ENCODE measurements at places on chromosomes 1 and 21.

GRCh38 chr1:58576727-58577653, at the start of gene TACSTD2:
TSS of gene TACSTD2 (minus strand) at chr1:58577252. CDS start at chr1:58577156, 96 bp downstream.
- no peak for DNase-seq

DNA sequence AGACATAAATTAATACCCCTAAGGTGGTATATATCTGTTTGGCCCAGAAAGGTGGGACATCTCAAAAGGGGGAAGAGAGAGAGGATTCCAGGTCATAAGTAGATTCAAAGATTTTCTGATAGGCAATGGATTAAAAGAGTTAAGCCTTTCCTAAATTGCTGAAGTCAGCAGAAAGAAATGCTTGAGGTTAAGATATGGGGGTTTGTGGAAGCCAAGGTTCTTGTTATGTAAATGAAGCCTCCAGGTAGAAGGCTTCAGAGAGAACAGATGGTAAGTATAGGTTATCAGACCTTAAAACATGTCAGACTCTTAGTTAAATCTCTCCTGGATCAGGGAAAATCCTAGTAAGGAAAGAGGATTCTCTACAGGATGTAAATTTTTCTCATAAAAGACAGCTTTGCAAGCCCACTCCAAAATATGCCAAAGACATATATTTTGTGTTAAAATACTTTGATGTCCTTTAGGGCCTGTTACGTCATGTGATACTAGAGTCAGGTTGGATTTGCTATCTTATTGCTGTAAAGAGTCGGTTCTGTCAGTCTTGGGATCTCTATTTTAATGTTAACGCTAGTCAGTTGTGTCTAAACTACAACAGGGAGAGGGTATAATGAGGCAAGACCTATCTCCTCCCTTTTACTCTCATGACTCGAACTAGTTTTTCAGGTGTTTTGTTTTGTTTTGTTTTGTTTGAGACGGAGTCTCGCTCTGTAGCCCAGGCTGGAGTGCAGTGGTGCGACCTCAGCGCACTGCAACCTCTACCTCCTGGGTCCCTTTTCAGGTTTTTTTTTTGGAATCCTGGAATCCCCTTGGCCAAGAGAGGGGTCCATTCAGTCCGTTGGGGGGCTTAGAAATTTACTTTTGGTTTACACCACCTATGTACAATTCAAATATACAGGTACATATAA, 30.6 kb downstream of the RGS2 start:
- DNase-seq = no peak

DNA sequence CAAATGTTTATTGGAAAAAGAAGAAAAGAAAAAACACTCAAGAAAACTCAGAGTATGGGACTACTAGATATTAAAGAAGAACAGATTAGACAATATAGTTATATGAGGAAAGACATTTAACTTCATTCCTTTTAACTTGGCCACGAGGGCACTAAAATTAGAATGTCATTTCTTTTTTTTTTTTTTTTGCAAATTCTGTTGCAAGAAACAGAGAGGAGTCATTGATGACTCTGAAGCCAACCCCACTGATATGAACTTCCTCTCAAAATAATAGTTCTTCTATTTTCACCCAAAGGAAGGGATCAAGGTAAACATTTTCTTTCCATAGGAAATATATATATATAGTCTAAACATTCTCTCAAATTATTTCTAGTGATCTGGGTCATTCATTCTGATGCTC, 24.6 kb upstream of the PEX19 start:
- no peak for DNase-seq

DNA sequence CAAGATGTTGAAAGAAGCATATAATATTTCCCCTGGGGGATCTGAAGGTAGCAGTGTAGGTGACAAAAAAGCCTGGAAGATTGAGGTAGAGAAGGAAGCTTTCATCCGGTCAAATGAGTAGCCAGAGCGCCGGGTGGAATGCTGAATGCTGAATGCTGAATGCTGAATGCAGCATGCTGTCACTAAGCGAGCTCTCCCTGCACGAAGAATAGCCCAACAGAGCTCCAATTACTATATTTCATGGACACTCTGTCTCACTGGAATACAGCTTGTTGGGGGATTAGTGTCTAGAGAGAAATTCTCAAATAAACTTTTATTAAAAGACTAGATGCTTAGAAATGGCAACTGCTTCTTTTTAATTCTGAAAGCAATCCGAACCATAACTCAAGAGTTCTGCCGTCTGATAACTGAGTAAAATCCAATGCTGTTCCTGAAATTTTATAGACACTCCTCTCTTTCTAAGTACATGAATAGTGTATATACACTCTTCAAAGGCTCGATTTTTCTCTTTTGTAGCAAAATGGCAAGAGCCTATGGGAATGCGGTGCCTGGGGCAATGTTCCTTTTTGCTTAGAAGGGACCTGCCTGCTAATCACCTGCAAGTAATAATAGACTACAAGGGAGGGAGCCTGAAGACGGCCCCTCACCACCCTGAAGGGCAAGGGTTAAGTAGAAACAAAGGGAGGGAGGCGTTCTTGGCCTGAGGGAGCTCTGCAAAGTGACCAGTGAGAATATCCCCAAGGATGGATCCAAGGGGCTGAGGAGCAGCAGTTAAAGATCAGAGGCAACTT, 203.7 kb upstream of the ESRRG start:
- DNase-seq = no peak

- DNase-seq = no peak
Measured at GRCh38 chr1:211424018-211424417, 67.9 kb downstream of the RD3 start.

DNA sequence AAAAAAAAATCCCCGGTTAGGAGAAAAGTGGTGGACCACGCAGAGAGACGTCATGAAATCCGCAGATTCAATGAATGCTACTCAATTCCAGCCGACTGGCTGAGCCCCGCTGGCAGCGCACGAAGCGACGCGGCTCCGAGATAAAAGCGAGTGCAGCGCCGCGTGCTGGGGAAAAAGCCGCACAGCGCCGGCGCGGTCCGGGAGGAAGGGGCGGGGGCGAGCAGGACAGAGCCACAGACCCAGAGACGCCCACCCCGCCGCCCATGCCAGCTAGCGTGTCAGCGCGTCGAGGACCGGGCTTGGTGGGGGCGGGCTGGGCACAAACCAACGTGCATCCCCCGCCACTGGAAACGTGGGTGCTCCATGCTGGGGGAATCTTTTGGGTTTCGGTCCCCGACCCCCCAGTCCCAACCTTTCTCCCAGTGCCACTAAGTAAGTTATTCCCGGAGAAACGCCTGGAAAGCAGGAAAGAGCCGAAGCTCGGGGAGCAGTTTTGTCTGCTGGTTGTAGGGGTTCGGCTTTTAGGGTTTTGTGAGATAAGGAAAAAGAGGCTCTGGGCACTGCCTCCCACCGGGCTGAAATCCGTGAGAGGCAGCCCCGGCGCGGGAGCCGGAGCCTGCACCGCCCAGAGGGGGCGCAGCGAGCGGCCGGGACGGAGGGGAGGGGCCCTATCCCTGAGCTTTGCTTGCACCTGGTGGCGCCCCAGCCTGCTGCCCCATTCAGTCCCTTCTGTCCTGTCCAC, at the start of gene KCNJ6:
TSS of gene KCNJ6 (minus strand) at position 148 of the 742 bp plus-strand sequence. CDS start 75,775 bp downstream, outside the sequence.
- DNase-seq = no peak

DNA sequence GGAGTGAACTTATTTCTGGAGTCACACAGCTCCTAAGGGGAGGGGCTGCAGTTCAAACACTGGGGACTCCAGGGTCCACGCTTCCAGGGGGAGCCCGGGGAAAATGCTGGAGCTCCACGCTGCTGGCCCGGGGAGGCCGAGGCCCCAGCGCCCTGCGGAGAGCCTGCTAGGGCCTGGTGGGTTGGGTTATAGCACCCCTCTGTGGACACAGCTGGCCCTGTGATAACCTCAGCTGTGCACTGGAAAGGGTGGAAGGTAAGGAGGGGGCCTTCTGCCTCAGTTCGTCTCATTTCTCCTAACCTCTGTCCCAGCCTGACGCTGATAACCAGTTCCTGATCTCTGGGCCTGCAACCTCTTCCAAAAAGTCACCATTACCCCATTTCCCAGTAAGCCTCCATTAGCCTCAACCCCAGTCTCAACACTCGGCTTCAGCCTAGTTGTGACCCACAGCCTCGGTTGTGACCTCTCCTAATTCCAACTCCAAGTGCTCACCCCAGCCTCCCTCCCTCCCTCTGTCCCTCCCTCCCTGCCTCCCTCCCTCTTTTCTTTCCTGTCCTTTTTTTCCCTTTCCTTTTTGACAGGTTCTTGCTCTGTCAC, 7.1 kb downstream of the NBL1 start:
- no peak for DNase-seq

DNA sequence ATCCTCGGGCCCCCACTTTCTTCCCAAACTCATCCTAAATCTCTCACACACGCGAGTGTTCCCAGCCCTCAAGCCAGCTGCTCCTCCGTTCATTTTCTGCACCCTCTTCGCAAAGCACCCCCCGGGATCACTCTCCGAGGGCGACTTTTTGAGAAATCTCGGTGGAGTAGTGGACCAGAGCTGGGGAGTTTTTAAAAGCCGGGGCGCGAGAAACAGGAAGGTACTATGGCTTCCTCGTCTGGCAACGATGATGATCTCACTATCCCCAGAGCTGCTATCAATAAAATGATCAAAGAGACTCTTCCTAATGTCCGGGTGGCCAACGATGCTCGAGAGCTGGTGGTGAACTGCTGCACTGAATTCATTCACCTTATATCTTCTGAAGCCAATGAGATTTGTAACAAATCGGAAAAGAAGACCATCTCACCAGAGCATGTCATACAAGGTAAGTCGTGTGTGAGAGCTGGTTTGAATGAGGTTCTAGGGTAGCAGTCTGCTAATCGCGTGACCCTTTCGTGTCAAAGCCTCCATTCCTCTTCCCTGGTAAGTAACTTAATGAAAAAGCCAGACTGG, 800 bp downstream of the DR1 start:
- peak; percentile 4 for DNase-seq

DNA sequence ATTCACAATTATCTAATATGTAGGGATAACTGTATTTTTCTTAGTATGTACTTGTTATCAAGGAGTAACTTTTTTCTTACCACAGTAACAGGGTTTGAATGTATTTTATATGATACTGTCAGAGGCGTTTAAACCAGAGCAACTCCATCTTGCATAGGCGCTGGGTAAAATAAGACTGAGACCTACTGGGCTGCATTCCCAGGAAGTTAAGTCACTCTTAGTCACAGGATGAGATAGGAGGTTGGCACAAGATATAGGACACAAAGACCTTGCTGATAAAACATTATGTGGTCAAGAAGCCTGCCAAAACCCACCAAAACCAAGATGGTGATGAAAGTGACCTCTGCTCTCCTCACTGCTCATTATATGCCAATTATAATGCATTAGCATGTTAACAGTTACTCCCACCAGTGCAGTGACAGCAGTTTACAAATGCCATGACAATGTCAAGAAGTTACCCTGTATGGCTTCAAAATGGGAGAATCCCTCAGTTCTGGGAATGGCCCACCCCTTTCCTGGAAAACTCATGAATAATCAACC, 64.8 kb downstream of the RPE65 start:
- no peak for DNase-seq

DNA sequence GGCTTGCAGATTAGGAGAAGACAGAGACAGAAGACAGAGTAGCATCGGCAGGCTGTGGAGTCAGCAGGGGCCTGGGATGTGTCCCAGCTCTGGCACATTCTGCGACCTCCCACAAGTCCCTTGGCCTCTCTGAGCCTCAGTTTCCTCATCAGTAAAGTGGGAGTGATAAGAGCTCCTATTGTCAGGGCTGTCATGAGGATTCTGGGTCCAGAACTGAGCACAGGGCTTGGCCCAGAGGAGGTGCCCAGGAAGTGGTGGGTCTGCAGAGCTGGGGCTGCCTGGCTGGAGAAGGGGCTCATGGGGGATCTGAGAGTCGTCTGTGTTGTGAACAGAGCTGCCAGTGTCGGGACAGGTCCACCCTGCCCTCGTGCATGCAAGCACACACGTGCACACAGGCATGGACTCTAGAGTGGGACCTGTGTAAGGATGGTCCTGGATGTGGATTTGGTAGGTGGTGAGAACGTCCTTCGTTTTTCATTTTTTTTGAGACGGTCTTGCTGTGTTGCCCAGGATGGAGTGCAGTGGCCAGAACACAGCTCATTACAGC, 262.9 kb downstream of the PTPRU start:
- DNase-seq = no peak

DNA sequence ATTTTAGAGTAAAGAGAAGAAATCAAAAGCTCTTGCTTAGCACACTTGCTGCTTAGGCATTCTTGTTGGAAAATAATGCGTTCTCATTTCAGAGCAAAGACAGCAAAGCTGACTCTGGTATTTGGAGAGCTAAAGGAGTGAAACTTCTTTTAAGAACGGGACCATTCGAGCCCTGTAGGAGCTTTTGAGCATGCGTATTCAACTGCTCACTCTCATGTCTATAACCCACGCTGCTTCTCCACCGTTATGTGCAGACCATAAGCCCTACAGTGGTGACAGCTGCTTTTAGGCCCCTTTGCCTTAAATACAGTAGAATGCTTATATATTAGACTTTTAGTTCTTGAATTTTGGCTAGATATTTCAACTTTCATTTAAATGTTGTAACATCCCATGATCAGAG, 214.2 kb upstream of the CACYBP start:
- no peak for DNase-seq

- DNase-seq = no peak
Measured at GRCh38 chr21:42089093-42089631, 18.0 kb downstream of the UMODL1 start.

DNA sequence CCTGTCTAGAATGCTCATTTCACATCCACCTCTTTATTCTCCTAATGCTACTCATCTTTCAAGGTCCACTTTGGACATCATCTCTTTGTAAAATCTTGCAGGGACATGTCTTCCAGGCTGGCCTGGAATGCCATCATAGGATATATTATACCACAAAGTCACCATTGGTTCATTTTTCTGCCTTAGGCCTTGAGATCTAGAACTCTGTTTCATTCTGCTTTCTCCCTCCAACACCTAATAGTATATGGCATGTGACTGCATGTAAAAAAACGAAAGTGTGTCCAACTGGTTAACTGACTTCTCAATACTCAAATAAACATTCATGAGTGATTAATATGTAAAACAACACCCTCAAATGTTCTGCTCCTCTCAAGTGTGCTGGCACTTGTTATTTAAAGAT, 84.1 kb downstream of the RGS2 start:
- DNase-seq = no peak

- DNase-seq = peak; percentile 91
Measured at GRCh38 chr1:34865981-34866761, 6.6 kb upstream of the SMIM12 start.

DNA sequence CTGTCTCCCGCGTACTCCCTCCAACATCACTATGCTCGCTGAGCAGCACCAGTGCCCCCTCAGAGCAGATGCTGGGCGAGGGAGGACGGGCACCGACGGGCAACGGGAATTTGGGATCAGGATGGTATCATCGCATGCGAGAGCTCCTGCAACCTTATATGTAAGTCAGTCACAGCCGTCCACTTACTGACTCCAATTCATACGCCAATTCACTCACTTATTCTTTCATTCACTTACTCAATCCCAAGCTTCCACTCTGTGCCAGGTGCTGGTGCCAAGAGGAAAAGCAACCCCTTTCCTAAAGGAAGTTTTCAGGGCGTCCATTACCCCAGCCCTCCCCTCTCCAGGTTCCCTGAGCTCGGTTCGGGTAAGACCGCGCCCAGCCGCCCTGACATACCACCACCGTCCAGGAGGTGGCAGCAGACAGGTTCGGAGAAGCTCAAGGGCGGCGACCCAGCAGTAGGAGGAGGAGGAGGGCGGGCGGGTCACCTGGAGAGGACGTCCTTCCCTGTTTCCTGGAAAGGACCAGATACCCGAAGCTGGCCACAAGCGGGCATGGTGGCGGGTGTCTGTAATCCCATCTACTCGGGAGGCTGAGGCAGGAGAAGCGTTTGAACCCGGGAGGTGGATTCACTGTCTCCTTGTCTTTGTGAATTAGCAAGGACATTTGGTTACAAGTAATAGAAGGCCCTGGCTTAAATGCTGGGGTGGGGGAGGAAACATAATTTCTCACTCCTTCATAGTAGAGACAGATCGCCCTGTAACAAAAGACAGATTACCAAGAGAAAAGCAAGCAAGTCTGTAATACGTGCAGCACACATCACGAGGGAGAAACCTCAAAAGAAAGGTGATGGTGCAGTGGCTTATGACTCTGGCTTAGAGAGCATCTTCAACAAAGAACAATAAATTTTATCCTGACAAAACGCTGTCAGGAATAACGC, 7.6 kb upstream of the IL22RA1 start:
- peak; percentile 67 for DNase-seq
